ENCODE measurements at places on chromosomes 3 and 15.

- no peak for DNase-seq
Observed at GRCh38 chr3:148531836-148532235, 165.9 kb upstream of the AGTR1 start.

GRCh38 chr15:31365032-31365654, 38.5 kb downstream of the KLF13 start:
- DNase-seq, result no peak

DNA sequence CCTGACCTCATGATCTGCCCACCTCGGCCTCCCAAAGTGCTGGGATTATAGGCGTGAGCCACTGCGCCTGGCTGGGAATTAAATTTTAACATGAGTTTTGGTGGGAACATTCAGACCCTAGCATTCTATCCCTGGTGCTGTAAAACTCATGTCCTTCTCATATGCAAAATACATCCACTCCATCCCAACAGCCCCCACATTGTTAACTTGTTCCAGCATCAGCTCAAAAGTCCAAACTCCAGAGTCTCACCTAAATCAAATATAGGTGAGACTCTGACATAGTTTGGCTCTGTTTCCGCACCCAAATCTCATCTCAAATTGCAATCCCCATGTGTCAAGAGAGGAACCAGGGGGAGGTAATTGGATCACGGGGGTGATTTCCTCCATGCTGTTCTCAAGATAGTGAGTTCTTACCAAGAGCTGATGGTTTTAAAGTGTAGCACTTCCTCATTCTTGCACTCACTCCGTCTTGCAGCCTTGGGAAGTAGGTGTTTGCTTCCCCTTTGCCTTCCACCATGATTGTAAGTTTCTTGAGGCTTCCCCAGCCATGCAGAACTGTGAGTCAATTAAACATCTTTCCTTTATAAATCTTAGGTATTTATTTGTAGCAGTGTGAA, 96.2 kb upstream of the PLCL2 start:
- peak; percentile 81 for DNase-seq

DNA sequence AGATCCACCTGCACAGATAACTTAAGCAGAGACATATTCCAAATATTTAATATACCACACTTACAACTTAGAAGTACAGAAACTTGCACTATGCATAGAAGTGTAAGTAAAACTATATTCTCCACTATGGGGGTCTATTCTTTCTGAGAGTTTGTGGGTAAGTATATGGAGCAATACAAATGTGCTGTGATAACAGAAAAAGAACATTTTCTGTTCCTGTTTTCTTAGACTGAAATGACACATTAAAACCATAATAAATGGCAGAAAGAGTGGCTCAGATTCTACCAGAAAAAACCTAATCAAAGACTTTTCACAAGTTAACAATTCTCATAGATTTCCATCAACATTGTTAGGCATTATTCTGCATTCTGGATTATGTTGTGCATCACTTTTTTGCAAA, 96.6 kb upstream of the WNT7A start:
- DNase-seq, result no peak

DNA sequence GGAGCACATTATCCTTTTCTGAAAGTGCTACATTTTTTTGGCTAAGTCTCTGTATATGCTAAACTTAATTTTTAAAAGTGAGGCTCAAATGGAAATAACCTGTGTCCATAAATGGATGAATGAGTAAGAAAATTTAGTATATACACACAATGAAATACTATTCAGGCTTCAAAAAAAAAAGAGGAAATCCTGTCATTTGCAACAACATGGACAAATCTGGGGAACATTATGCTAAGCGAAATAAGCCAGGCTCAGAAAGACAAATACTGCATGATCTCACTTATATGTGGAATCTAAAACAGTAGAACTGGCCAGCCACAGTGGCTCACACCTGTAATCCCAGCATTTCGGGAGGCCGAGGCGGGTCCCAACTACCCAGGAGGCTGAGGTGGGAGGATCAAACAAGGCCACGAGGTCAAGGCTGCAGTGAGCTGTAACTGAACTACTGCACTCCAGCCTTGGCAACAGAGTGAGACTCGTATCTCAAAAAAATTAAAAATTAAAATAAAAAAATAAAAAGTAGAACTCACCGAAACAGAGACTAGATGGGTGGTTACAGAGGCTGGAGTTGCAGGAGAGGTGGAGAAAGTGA, 25.8 kb downstream of the CCDC12 start:
- no peak for DNase-seq

DNA sequence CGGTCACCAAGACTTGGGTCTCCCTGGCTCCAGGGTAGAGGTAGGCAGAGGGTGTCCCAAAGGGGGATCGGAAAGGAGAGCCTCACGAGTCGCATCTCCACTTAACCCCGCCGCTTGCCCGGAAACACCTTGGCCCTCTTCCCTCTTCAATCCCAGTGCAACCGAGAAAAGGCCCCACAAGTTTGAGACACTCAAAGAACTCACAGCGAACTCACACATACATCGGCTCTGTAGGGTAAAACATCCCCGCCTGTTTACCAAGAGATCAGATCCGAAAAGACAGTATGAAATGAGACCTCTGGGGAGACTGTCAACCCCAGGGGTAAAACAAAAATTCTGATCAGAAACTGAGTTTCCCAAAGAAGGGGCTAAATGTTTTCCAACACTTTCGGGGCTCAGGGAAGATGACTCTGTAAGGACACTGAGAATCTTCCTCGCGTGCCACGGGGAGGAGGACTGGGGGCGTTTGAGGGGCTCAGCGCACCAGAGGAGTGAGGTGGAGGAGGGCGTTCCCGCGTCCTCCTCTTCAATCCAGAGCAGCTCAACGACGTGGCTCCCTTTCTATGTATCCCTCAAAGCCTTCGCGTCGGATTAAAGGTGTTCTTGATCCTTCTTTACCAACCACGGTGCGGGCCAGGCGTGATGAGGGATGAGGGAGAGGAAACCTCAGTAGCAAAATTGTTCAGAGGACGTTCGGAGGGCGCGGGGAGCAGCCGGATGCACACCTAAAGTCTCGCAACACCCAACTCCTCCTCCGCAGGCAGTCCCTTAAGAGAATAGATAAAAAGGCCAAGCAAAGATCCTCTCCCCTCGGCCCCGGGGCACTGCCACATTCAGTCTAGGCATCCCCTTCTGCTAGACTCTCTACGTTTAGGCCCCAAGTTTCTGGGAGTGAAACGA, 3.7 kb downstream of the WNT5A start:
- DNase-seq, result no peak

GRCh38 chr15:90834626-90835025, 33.8 kb upstream of the FURIN start:
- DNase-seq, result no peak

GRCh38 chr3:130925628-130926027, 31.7 kb downstream of the ATP2C1 start:
- DNase-seq, result no peak

DNA sequence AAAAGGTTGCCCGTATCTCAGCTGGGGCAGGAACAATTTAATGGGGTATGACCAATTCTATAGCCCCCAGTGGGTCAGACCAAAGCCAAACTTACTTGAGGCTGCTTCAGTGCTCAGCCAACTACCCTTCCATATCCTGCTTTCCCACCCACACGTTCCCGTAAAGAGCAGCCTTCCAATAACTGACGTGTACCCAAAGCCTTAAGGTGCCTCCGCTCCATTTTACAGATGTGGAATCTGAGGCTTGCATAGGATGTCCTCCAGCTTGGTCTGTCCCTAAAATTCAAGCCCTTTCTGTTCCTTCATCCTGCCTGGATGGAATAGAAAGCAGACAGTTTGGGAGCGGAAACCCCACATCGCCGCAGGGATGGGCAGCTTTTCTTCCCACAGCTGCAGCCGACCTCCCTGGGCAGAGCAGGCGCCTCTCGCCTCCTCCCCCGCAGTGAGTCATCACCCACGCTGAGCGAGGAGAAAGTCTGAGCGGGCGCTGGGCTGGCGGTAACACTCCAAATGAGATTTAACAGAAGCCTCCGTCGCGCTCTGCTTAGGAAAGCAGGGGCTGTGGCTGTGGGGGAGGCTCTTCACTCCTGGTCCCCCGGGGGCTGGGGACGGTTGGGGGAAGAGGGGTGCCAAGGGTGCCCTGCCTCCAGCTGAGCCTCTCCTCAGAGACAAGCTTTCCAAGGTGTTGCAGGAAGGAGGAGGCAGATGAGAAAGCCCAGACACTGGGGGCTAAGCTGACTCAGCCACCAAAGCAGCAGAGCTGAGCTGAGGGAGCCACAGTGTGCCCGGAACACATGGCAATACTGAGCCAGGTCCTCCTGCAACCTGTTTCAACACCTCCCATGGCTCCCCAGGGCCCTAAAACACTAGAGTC, 57.8 kb upstream of the HRH1 start:
- DNase-seq, result peak; percentile 59

- no peak for DNase-seq
Observed at GRCh38 chr15:90905306-90906180, 2.4 kb downstream of the MAN2A2 start.

- peak; percentile 6 for DNase-seq
Observed at GRCh38 chr15:87633525-87633924, 623.0 kb downstream of the NTRK3 start.

- no peak for DNase-seq
Observed at GRCh38 chr3:105130911-105131310, 235.8 kb upstream of the ALCAM start.

DNA sequence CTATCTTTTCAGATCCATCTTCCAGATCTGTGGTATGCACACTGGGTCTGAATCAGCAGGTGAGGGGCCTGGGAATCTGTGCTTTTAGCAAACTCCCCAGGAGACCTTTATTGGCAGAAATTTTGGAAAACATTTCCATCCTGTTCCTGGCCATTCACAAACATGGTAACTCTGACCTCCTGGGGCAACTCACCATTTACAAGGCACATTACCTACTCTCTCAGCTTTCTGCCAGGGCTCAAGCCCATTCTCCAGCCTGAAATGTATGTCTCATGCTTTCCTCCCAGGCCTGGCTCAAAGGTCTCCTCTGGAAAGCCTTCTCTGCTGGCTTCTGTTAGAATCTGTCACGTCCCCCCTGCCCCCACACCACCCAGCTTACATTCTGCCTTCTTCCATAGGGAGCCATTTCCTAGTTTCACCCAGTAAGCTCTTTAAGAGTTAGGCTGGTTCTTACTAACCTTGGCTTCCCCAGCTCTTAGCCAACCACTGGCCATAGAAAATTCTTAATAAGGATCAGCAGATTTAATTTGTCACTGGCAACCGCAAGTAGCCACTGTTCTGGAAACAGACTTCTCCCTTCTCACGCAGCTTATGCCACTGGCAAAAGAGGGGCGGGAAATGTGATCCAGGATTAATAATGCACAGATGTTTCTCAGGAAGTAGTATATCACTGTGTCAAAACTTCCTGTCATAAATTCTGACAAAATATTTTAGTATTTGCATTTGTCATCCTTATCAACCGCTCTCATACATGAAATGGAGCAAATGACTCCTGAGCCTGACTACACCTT, 55.0 kb downstream of the RORA start:
- no peak for DNase-seq

DNA sequence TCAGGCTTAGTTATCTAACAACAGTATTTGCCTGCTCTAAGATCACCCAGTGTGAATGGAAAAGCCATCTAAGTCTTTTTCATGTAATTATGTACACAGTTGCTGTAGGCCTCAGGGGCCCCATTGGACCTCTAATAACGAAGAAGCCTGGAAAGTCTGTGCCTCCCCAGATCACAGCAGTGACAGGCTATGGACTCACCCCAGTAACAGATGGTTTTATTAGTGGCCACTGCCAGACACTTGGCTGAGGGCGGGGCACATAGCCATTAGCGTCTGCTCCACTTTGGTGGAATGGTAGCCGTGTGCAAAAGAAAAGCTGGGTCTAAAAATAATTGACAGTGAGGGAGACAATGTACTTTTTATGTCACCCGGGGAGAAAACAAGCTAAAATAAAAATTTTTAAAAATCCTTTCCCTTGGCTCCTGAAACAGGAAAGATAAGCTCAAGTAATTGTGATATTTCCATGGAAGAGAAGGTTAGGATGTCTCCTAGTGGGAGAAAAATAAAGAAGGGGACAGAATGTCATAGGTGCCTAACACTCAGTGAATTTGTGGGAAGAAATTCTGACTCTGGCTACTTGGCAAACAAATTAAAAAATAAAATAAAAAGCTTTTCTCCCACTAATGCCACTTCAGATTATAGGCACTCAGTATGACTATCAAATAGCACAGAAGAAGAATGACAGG, 44.3 kb upstream of the ZNF385D start:
- DNase-seq, result no peak

- DNase-seq, result no peak
Observed at GRCh38 chr15:94015324-94015723, 216.0 kb upstream of the MCTP2 start.

DNA sequence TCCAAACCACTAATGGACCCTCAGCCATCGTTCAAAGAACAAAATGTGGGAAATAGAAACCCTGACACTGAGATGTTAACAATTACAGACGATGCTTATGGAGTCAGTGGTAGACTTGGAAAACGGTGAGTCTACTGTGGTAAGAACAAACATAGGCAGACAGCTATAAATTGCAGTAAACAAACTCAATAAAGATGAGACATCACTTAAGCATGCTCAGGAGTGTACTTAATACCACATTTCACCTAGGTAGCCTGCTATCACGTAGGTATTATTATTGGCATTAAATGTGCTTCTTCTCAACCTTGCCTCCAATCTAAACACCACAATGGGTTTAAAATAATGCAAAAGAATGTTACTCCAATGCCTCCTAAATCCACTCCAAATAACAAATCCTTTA, 2.5 kb downstream of the OSBPL10 start:
- no peak for DNase-seq

DNA sequence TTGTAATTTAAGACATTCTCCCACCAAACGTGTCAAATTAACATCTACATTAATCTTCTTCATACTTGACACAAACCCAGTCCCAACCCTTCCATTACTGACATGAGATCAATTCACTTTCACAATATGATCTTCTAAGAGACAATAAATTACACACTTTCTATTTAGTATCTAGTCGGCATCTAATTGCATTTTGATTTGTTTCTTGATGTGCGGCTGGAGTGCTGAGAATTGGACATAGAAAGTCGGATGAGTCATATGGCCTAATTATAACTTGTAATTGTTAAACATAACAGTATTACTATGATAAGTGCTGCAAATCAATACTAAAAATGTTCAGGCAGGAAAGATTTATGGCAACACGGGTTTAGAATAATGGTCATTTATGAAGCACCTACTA, 78.4 kb upstream of the RORA start:
- DNase-seq, result no peak
